ENCODE measurements at places on chromosomes 1 and 21. TPM values are rescaled to one million over a fixed set of nuclear protein-coding genes. Genes with fewer than 3 reads are reported as not detected.

GRCh38 chr1:181398544-181398943 lies 84.8 kb upstream of the CACNA1E start:
- no peaks in the 10 kb centered on the region for H3K27me3 ChIP-seq
- no peak overlapping the region for H3K27ac ChIP-seq
- H3K4me1 ChIP-seq = no peaks in the 10 kb centered on the region
- no peak for DNase-seq

GRCh38 chr1:218896202-218896601 lies 277.5 kb upstream of the LYPLAL1 start:
- no peak overlapping the region for H3K4me3 ChIP-seq
- H3K4me1 ChIP-seq = no peaks in the 10 kb centered on the region
- no peak overlapping the region for H3K27ac ChIP-seq
- no peaks in the 10 kb centered on the region for H3K36me3 ChIP-seq

The PROX1 gene
- polyA plus RNA-seq = not detected

The HEYL gene
- polyA plus RNA-seq = 0.04 TPM

GRCh38 chr1:209645574-209646452 lies 6.4 kb downstream of the LAMB3 start:
- DNase-seq = no peak
- H3K4me1 ChIP-seq = peaks cover 41% of the 10 kb centered on the region
- H3K4me3 ChIP-seq = no peak overlapping the region

DNA sequence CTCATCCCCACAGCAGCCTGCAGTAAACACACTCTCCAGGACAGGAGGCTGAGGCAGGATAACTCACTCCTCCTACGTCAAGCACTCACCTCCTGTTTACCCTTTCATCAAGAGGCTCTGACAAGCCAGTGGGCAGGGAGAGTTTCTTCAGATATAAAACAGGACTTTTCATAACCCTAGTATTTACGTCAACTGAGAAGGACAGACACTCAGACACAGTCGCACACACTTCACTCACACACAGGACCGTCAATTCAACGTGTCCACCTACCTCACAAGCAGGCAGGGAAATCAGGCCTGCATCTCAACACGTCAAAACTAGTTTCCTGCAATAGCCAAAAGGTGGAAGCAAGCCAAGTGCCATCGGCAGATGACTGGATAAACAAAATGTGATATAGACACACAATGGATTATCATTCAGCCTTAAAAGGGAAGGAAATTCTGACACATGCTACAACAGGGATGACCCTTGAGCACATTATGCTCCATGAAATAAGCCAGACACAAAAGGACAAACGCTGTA lies 48.6 kb downstream of the ITPKB start:
- no peaks in the 10 kb centered on the region for H3K4me1 ChIP-seq
- no peak overlapping the region for H3K27ac ChIP-seq
- H3K4me3 ChIP-seq = no peak overlapping the region
- no peak for DNase-seq
- H3K27me3 ChIP-seq = no peaks in the 10 kb centered on the region

The C1QTNF12 gene
- polyA plus RNA-seq = 1.1 TPM

DNA sequence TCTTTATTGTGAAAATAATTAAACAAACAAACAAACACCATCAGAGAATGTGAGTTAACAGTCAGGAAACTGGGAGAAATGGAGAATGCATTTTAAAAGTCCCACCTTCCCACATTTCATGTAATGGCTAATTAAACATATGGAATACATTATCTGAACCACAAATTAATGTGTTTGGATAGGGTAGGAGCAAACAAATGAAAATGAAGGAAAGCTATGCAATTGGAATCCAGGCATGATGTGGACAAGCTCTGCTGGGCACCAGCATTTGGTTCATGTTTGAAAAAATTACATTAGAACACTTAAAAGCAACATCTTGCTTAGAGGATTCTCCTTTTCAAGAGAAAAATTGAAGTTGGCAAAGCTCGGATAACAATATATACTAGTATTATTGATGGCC lies 628.1 kb downstream of the LMO4 start:
- DNase-seq = no peak
- no peaks in the 10 kb centered on the region for H3K36me3 ChIP-seq
- no peak overlapping the region for H3K4me3 ChIP-seq
- H3K4me1 ChIP-seq = peaks cover 2% of the 10 kb centered on the region
- H3K27me3 ChIP-seq = no peaks in the 10 kb centered on the region

GRCh38 chr21:33444499-33444898 lies 35.3 kb downstream of the TMEM50B start:
- no peaks in the 10 kb centered on the region for H3K36me3 ChIP-seq
- H3K27ac ChIP-seq = no peak overlapping the region
- DNase-seq = no peak
- H3K27me3 ChIP-seq = no peaks in the 10 kb centered on the region
- peaks cover 23% of the 10 kb centered on the region for H3K4me1 ChIP-seq
- H3K4me3 ChIP-seq = no peak overlapping the region

GRCh38 chr21:45089964-45090363 lies 15.6 kb downstream of the ADARB1 start:
- H3K4me1 ChIP-seq = peaks cover 15% of the 10 kb centered on the region
- no peaks in the 10 kb centered on the region for H3K27me3 ChIP-seq
- DNase-seq = no peak
- no peak overlapping the region for H3K4me3 ChIP-seq
- no peaks in the 10 kb centered on the region for H3K36me3 ChIP-seq

The PER3 gene
- polyA plus RNA-seq = 2.0 TPM

GRCh38 chr21:42262831-42263231 lies 43.9 kb downstream of the ABCG1 start:
- peak overlapping the region; percentile 74 for H3K27ac ChIP-seq
- H3K4me3 ChIP-seq = no peak overlapping the region
- H3K27me3 ChIP-seq = no peaks in the 10 kb centered on the region
- peaks cover 26% of the 10 kb centered on the region for H3K4me1 ChIP-seq

The AGO3 gene
- polyA plus RNA-seq = 9.0 TPM

DNA sequence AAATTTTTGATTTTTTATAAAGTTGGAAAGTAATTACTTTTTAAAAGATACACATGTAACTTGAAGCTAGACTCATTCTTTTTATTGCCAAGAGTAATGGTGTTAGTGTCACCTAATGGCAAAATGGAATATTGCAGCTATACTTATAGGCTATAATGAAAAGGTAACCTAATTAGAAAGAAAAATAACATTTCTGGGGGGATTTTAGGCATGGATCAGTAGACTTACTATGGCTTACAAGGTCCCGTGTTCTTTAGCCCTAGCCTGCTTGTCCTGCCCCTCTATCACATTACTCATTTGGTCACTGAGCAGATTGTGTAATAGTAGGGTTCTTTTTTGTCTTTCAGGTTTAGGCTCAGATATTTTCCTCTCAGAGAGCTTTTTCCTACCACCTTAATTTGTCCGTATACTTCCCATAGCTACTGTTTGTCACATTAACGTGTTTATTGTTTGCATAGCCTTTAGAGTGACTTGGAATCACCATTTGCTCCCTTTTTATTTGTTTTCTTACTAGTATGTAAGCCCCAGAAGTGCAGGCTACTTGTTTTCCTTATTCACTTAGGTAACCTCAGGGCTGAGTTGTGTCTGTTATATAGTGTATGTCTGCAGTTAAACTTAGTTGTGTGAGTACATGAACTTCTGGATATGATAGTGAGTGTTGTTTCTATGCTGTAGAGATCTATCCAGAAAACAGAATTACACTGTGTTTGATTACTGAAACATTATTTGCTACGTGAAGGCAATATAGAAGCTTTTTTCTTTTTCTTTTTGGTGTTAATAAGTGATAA lies 58.7 kb downstream of the RABGAP1L start:
- peaks cover 6% of the 10 kb centered on the region for H3K36me3 ChIP-seq
- no peak overlapping the region for H3K27ac ChIP-seq
- no peaks in the 10 kb centered on the region for H3K4me1 ChIP-seq
- H3K27me3 ChIP-seq = no peaks in the 10 kb centered on the region

DNA sequence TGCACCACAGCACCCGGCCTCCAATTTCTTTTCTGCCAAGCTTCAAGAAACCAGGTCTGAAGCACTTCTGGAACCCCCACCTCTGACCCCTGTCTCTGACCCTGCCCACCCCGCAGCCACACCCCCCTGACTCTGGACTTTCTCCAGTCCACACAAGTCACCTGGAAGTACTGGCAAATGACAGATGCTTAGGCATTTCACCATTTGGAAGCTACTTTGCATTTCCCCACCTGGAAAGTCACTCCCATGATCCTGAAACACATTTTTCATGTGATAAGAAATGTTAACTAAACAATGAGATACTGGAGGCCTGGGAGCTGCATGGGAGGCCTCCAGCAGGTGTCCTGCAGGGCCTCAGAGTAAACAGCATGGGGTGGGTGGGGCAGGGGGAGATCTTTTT lies 45.7 kb downstream of the NTPCR start:
- no peaks in the 10 kb centered on the region for H3K4me1 ChIP-seq
- DNase-seq = no peak
- H3K27ac ChIP-seq = no peak overlapping the region
- H3K36me3 ChIP-seq = peaks cover 38% of the 10 kb centered on the region
- H3K4me3 ChIP-seq = no peak overlapping the region
- H3K27me3 ChIP-seq = no peaks in the 10 kb centered on the region

All from CD14-positive monocyte (primary cell).